ENCODE measurements at places on chromosomes 6 and 20.

GRCh38 chr6:159077123-159077522, 32.3 kb upstream of the TAGAP start:
- H3K36me3 ChIP-seq = no peaks in the 10 kb centered on the region
- H3K27me3 ChIP-seq = no peaks in the 10 kb centered on the region
- H3K27ac ChIP-seq = no peak overlapping the region
- DNase-seq = no peak
- peaks cover 21% of the 10 kb centered on the region for H3K4me1 ChIP-seq

DNA sequence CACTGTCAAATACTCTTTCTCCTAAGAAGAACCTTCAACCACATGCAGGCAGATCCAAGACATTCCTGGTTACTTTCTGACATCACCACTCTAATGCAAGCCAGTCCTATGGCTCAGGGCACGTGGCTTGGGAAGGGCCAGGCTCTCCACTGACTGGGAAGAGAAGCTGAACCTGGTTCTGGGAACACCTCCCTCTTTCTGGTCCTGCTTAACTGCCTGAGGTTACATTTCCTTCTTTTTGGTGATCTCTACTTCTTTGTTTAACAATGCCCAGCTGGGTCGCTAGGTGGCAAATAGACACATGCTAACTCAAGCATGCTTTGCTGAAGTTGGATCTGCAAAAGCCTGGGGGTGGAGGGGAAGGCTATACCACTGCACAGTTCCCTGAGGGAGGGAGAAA, 249.8 kb downstream of the GMDS start:
- H3K27ac ChIP-seq = no peak overlapping the region
- DNase-seq = no peak
- H3K4me3 ChIP-seq = no peak overlapping the region
- no peaks in the 10 kb centered on the region for H3K27me3 ChIP-seq

- no peak overlapping the region for H3K4me3 ChIP-seq
- no peak for DNase-seq
- no peaks in the 10 kb centered on the region for H3K36me3 ChIP-seq
- H3K27ac ChIP-seq = no peak overlapping the region
These were observed 338.7 kb upstream of the RUNX2 start for GRCh38 chr6:44989391-44989790.

DNA sequence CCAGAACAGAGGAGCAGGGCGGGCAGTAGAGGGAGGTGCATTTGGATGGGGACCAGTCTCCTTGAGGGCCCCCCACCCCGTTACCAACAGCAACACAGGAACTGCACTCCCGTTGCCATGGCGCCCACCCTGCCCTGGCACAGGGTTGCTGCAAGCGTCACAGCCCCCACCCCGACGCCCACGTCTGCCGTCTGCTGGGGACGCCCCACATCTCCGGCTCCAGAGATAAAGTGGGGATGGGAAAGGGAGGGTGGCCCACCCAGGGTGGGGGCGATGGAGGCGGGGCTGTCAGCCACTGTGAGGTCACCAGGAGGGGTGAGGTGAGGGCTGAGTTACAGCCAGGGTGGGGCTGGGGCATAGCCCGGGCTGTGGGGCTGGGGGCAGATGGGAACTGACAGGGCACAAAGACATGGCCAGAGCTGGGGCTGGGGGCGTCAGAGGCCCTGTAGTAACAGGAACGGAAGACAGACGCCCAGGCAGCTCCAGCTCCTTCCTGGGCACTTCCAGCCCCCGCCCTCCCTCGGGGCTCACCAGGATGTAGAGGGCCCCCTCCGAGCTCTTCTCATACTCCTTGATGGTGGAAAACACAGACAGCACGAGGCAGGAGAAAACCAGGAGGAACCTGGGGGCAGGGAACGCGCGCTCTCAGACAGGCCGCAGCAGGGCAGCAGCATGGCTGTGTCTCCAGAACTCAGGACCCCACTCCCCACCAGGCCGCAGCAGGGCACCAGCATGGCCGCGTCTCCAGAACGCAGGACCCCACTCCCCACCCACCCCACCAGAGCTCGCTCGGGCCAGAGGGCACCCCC, 26.0 kb downstream of the KCNQ2 start:
- H3K4me3 ChIP-seq = no peak overlapping the region
- H3K27ac ChIP-seq = no peak overlapping the region
- no peaks in the 10 kb centered on the region for H3K27me3 ChIP-seq

GRCh38 chr6:133235221-133235620, 5.9 kb upstream of the EYA4 start:
- no peaks in the 10 kb centered on the region for H3K27me3 ChIP-seq
- no peak overlapping the region for H3K27ac ChIP-seq
- no peaks in the 10 kb centered on the region for H3K36me3 ChIP-seq
- no peaks in the 10 kb centered on the region for H3K4me1 ChIP-seq
- no peak overlapping the region for H3K4me3 ChIP-seq

GRCh38 chr6:167497428-167498056, 172.7 kb downstream of the TTLL2 start:
- DNase-seq = no peak
- no peaks in the 10 kb centered on the region for H3K4me1 ChIP-seq
- H3K27ac ChIP-seq = no peak overlapping the region
- no peak overlapping the region for H3K4me3 ChIP-seq
- no peaks in the 10 kb centered on the region for H3K36me3 ChIP-seq

DNA sequence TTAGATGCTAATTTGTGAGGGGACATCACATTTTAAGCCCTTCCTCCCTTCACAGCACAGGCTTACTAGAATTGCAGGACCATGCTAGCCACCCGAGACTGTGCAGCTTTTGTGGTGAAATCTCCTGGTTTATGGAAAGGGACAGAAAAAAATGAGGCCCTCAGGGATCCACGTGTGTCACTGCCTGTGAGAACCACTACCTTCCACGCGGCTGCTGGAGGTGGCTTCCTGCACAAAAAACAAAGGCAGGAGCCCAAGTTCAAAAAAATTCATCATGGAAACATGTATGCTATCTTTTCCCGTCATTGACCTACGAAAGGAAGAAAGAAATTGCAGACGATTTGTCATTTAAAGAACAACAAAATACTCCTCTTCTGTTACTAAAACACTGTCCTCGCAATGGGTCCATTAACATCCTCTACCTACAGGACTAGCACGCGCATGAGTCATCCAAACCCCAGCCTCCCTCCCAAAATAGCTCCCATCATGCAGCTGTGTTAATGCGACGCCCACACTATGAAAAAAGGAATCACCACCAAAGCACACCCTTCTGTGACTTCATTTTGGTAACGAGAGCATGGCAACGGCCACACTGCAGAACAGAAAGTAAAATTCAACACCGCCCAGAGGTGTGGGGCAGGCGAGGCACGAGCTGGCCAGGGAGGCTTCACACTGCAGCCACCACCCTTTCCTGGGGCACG, 45.7 kb downstream of the RAMACL start:
- no peaks in the 10 kb centered on the region for H3K36me3 ChIP-seq
- H3K27me3 ChIP-seq = no peaks in the 10 kb centered on the region
- H3K4me3 ChIP-seq = peak overlapping the region; percentile 49
- H3K27ac ChIP-seq = peak overlapping the region; percentile 30
- DNase-seq = no peak

DNA sequence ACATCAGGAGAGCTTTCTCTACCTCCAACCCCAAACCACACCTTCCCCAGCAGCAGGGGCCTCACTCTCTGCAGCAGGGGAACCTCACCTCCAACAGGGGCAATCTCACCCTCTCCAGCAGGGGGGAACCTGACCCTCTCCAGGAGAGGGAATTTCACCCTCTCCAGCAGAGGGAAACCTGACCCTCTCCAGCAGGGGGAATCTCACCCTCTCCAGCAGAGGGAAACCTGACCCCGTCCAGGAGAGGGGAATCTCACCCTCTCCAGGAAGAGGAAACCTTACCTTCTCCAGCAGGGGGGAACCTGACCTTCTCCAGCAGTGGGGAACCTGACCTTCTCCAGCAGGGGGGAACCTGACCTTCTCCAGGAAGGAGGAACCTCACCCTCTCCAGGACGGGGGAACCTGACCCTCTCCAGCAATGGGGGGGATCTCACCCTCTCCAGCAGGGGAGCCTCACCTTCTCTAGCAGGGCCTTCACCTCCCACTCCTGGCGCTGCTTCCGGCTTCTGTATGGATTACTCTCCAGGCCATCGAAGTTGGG, 3.1 kb downstream of the B3GALT4 start:
- peak overlapping the region; percentile 16 for H3K27ac ChIP-seq
- peaks cover 30% of the 10 kb centered on the region for H3K4me1 ChIP-seq
- H3K4me3 ChIP-seq = no peak overlapping the region

GRCh38 chr20:4545526-4545925, 176.2 kb upstream of the PRND start:
- no peak overlapping the region for H3K4me3 ChIP-seq
- no peak overlapping the region for H3K27ac ChIP-seq
- DNase-seq = no peak
- no peaks in the 10 kb centered on the region for H3K36me3 ChIP-seq
- H3K27me3 ChIP-seq = no peaks in the 10 kb centered on the region
- H3K4me1 ChIP-seq = no peaks in the 10 kb centered on the region

DNA sequence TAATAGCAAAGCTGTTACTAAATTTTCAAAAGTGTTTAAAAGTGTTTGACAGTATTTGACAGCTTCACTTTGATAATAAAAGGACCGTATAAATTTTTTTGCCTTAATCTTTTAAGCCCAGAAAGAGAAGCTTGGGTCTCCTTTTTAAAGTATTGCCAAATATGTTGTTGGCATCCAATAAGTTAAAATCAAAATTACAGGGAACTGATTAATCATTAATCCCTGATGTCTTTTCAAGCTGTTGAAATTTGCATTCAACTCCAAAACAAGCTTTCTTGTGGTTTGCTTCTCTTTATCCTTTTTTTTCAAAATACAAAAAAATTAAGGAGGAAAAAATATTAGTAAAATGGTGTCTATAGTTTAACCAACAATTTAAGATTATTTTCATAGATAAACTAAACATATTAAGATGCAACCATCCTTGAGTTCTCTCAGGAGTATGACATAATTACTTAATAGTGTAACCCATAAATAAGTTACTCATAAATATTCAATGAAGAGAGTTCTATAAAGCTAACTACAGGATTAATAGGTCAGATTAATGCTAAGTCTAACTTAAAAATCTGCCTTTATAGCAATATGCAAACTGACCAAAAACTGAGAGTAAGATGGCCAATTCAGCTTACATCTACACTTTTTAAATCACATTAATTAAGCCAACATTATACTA, 27.0 kb upstream of the CALHM6 start:
- no peak overlapping the region for H3K4me3 ChIP-seq
- H3K36me3 ChIP-seq = no peaks in the 10 kb centered on the region
- no peaks in the 10 kb centered on the region for H3K4me1 ChIP-seq
- H3K27ac ChIP-seq = no peak overlapping the region
- DNase-seq = no peak

DNA sequence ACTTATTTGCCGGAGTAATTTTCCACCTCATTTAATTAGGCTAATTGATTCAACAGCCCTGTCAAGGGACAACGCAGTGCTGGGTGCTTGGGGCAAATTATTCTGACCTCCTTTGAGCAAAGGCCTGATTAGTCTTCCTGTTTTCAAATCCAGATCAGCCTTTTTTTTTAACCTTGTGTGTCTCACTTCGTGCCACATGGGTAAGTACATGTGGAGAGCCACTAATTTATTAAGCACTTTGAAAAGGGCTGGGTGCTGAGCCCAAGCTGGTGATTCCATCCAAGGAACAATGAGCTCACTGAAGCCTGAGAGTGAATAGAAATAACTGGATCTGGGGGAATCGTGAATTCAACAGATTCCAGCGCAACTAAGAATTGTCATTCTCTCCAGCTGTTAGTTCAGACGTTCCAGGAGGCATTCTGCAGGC, 229.3 kb downstream of the CLIC5 start:
- no peaks in the 10 kb centered on the region for H3K36me3 ChIP-seq
- no peak for DNase-seq
- no peaks in the 10 kb centered on the region for H3K27me3 ChIP-seq
- no peak overlapping the region for H3K4me3 ChIP-seq
- H3K4me1 ChIP-seq = no peaks in the 10 kb centered on the region

- no peak for DNase-seq
- no peaks in the 10 kb centered on the region for H3K4me1 ChIP-seq
- no peaks in the 10 kb centered on the region for H3K36me3 ChIP-seq
- no peak overlapping the region for H3K27ac ChIP-seq
- H3K27me3 ChIP-seq = no peaks in the 10 kb centered on the region
These were observed 121.3 kb upstream of the CST7 start for GRCh38 chr20:24827603-24828295.

GRCh38 chr20:3896302-3896701, 7.1 kb downstream of the PANK2 start:
- H3K27me3 ChIP-seq = no peaks in the 10 kb centered on the region
- no peak for DNase-seq
- H3K4me1 ChIP-seq = peaks cover 80% of the 10 kb centered on the region

- H3K27ac ChIP-seq = no peak overlapping the region
- H3K36me3 ChIP-seq = no peaks in the 10 kb centered on the region
- no peak for DNase-seq
- H3K4me1 ChIP-seq = no peaks in the 10 kb centered on the region
- H3K4me3 ChIP-seq = no peak overlapping the region
- H3K27me3 ChIP-seq = no peaks in the 10 kb centered on the region
These were observed 116.6 kb downstream of the PTPRK start for GRCh38 chr6:128403618-128404444.

GRCh38 chr6:114833211-114833610, 490.4 kb upstream of the HS3ST5 start:
- no peaks in the 10 kb centered on the region for H3K4me1 ChIP-seq
- H3K4me3 ChIP-seq = no peak overlapping the region
- no peak for DNase-seq
- no peaks in the 10 kb centered on the region for H3K36me3 ChIP-seq
- H3K27me3 ChIP-seq = no peaks in the 10 kb centered on the region

Data from CD8-positive, alpha-beta memory T cell (primary cell).